ENCODE measurements at places on chromosomes 13 and 19. TPM values are rescaled to one million over a fixed set of nuclear protein-coding genes. Genes with fewer than 3 reads are reported as not detected.
A peak's percentile ranks its signal among the peaks of the same experiment; 100 is the strongest.

KIR2DL4 gene
- not detected for polyA plus RNA-seq

DNA sequence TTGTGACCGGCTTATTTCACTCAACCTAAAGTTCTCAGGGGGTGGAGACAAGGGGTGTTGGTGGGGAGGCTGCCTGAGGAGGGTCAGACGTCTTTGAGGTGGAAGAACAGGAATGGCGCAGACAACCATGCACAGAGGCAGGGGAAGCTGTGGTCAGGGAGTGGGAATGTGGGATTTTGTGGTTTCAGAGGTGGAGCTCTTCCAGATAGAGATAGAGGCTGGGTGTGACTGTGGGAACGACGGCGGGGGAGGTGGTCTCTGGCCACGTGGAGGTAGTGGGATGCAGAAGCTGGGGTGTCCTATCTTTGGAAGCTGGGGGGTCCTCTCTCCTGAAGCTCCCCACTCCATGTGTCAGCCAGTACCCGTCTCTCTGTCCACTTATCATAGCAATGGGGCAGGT, 7.8 kb upstream of the KLK14 start:
- DNase-seq, result no peak

KIR3DL1 gene
- polyA plus RNA-seq, result not detected

- peak; percentile 78 for DNase-seq
Observed at GRCh38 chr19:49861107-49861506, 6.3 kb downstream of the PNKP start.

DNA sequence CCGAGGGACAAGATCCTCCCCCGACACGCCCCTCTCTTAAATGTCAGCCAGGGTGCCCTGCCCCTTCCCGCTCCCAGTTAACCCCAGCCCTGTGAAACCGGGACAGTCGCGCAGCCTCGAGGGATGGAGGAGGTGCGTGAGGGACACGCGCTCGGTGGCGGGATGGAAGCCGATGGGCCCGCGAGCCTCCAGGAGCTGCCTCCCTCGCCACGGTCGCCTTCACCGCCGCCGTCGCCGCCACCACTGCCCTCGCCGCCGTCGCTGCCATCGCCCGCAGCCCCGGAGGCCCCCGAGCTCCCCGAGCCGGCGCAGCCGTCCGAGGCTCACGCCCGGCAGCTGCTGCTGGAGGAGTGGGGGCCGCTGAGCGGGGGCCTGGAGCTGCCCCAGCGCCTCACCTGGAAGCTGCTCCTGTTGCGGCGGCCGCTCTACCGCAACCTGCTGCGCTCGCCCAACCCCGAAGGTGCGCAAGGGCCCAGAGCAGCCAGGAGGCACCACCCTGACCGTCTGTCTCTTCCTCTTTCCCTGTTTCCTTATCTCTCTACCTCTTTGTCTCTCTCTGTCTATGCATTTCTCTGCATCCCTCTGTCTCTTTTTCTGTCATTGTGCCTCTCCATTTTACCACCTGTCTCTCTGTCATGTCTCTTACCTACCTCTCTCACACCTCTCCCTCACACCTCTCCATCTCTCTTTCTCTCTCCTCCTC, at the start of gene NCCRP1:
Gene NCCRP1, plus strand, starts transcription at position 105 of the 703 bp plus-strand sequence. Its CDS starts 19 bp downstream, at position 124.
- DNase-seq, result peak; percentile 42

AP1M2 gene
- polyA plus RNA-seq, result 112 TPM

DNA sequence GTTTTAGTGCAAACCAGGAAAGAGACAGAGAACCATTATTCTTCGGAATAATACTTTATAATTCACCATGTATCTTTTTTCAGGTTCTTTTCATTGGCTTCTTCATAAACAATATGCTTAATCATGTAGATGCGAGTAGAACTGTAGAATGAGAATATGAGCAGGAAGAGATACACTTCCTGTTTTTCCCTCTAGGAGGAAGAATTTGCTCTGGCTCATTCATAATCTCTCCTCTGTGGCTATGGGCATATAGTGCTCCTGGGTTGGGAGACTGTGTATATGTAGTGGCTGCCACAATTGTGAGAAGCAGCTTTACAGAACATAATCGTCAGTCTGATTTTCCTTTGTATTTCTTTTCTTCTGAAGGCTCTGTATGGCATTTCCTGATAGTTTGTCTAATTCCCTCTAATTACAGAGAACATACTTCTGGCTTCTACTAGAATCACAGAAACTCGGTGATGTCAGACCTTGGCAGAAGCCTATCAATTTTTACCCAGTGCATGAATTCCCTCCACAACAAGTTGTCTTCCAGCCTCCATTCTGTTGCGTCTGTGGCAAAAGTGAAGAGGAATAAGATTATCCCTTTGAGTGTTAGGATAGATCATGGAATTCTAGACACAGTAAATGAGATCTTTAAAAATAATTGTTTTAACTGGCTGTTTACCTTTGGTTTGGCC, 2.9 kb upstream of the DCLK1 start:
- peak; percentile 25 for DNase-seq

DNA sequence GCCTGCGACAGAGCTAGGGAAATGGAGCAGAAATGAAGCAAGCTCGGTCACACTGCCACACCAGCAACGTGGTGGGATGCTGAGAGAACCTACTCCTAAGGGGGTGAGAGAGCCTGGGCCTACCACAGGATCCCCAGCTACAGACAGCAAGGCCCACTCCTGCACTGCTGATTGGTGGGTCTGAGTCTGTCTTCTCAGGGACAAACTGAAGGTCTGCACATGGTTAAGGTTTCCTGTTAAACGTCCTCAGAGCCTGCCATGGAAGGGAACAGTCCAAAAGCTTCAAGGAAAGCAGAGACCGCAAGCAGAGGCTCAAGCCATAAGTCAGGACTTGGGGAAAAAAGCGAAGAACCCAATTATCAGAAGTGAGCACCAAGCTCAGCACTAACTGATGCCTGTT, 53.5 kb upstream of the MED4 start:
- no peak for DNase-seq

DNA sequence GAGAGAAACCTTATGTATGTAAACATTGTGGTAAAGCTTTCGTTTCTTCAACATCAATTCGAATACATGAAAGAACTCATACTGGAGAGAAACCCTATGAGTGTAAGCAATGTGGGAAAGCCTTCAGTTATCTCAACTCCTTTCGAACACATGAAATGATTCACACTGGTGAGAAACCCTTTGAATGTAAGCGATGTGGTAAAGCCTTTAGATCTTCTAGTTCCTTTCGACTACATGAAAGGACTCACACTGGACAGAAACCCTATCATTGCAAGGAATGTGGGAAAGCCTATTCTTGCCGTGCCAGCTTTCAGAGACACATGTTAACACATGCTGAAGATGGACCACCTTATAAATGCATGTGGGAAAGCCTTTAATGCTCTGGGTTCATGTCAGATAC, 24.7 kb downstream of the ZNF136 start:
- no peak for DNase-seq

GRCh38 chr19:42121656-42122069, 10.6 kb downstream of the POU2F2 start:
- peak; percentile 46 for DNase-seq

DNA sequence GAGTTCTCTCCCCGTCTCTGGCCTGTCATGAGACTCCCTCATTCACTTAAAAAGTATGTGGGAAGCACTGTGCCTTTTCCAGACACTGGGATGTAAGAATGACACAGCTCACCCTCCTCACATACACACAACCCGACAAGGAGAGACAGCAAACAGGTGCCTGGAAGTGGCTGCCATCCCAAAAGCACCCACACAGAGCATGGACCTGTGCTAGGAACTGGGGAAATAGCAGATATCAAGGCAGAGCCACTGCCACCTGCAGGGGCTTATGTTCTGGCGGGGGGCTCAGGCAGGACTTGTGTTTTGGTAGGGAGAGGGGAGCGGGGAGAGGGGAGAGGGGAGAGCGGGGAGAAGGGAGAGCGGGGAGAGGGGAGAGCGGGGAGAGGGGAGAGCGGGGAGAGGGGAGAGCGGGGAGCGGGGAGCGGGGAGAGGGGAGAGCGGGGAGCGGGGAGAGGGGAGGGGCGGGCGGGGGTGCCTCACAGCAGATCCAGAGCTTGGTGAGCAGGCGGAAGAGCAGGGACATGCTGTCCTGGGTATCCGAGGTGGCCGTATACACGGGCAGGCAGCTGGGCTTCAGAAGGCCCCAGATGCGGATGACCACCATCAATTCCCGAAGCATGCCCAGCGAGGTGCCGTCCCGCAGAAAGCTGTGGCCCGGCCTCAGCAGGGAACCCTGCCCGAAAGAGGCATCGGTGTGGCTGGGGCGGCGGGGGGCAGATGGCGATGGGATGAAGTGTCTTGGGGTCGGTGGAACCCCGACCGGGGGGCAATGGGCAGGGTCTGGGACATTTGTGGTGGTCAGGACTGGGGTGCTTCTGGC, 12.2 kb downstream of the CFD start:
- DNase-seq, result no peak

GRCh38 chr19:45254044-45254531, 3.0 kb downstream of the MARK4 start:
- DNase-seq, result no peak

DNA sequence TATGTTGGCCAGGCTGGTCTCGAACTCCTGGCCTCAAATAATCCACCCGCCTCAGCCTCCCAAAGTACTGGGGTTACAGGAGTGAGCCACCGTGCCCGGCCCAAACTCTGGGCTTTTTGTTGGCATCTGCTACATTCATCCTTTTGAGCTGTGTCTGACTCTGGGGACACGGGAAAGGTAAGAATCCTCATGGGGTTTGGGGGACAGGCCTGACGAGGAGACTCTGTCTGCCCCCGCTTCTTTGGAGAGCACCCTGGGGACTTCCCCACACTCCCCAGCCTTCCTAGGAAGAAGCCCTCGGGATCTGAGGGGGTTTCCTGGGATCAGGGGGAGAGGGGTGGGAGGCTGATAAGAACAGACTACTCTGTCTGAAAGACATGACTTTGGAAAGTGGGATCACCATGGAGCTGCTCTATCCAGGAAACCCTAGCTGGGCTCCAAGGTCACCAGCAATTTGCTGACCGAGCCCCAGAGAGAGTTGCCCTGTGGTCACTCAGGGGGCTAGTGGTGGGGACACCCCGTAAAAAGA, 8.1 kb upstream of the FCER2 start:
- DNase-seq, result no peak

DNAAF3 gene
- polyA plus RNA-seq, result 0.75 TPM

DNA sequence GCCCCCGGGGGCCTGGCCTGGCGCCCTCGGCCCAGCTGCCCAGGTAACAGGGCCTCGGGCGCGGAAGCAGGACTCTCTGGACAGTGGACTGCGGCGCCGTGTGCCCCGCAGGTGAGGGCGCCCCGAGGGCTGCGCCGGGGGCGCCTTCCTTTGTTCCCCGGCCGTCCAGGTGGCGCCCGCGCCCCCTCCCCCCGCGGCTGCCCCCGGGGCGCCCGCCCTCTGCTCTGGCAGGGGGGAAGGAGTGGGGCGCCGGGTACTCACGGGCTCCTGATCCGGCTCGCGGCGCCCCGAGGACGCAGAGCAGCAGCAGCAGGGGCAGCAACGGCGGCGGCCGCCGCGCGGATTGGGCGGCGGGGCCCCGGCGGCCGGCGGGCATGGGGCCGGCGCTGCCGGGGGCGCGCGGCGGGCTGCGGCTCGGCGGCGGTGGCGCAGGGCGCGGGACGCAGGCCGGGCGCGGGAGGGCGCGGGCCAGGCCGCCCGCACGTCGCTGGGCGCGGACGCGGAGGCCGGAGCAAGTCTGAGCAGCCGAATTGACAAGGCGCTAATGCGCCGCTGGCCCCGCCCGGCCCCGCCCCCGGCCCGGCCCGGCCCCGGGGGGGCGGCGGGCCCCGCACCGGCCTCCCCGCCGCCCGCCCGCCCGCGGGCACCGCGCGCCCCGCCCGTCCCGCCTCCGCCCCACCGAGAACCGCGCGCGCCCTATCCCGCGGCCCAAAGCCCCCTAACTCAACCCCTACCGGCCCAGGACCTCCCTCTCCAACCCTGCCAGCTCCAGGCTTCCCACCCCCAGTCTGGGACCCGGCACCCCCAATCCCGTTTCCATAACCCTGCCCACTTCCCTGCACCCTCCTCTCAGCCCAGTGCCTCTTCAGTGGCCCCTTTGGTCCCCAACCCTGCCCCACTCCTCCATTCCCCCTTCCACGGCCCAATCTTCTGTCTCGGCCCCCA, at the start of gene CRLF1:
Gene CRLF1, minus strand, starts transcription at position 519 of the 945 bp plus-strand sequence. Its CDS starts 143 bp downstream, at position 376.
- DNase-seq, result no peak

- DNase-seq, result no peak
Observed at GRCh38 chr19:55352040-55352439, 2.5 kb downstream of the COX6B2 start.

TEX26 gene
- polyA plus RNA-seq, result not detected

PGLYRP1 gene
- polyA plus RNA-seq, result not detected

GRCh38 chr19:10513223-10513622, 4.0 kb downstream of the S1PR5 start:
- no peak for DNase-seq

DNA sequence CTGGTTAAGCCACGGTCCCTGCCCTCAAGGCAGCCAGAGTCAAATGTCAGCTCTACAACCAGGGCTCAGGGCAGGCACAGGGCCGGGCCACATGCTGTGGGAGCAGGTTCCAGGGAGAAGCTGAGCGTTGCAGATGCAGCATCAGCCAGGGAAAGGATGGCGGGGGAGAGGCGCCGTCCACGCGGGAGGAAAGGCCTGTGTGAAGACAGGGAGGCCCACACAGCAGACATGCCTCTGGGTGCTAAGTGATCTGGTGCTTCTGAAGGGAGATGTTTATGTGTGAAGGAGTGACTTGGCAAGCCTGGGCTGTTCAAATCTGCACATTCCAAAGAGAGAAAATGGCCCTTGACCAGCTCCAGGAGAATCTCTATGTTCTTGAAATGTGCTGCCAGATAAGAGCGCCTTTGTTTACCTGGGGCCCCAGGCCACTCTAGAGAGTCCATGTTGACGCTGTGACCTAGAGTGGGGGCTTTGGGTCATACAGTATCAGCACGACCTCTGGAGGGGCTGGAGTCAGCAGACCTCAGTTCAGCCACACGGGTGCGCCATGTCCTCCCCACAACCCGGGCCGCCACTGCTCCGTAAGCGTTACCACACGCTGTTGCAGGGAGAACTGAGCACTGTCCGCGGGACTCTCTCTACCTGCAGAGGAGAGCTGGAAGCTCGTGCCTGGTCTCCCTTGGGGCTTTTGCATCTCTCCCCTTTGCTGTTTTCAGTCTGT, 15.9 kb upstream of the ATF5 start:
- DNase-seq, result peak; percentile 53
